ENCODE measurements at places on chromosomes 5 and 9.

DNA sequence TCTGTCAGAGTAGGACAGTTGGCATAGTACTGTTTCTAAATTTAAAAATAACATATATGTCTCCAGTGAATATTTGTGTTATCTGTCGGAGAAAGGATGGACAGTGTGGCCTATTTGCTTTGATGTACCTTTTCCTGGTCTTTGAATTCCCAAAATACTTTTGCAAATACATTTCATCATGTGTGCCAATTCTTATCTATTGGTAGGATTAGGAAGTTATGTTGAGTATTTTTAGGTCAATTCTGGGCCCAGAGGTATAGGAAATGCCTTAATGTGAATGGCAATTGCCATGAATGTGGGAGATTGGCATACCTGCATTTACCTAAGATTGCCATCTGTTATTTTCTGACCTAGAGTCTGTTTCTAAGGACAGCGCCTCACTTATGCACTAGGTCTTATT, 5.8 kb downstream of the FOCAD start:
- no peak for DNase-seq

DNA sequence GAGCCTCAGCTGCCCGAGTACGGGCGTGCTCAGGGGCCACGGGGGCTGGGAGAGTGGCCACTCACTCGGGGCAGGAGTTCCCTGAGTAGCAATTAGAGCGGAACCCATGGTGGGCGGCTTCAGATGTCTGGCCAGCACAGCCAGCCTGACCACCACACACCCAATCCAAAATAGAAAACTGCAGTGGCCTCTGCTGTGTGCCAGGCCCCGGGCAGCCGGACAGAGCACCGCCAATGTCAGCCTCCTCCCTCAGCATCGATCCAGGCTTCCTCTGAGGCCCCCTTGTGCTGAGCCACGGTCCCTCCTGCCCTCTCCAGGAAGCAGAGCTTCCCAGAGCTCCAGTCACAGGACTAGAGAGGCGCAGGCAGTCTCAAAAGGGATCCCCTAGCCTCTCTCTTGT, 2.7 kb downstream of the ADAMTS2 start:
- no peak for DNase-seq

- DNase-seq, result no peak
These were observed 199.8 kb downstream of the PDE4D start for GRCh38 chr5:59693492-59694309.

- DNase-seq, result peak; percentile 32
These were observed 950 bp downstream of the RGMB start for GRCh38 chr5:98774192-98775033.

- no peak for DNase-seq
These were observed 16.1 kb upstream of the ARSI start for GRCh38 chr5:150318613-150319483.

DNA sequence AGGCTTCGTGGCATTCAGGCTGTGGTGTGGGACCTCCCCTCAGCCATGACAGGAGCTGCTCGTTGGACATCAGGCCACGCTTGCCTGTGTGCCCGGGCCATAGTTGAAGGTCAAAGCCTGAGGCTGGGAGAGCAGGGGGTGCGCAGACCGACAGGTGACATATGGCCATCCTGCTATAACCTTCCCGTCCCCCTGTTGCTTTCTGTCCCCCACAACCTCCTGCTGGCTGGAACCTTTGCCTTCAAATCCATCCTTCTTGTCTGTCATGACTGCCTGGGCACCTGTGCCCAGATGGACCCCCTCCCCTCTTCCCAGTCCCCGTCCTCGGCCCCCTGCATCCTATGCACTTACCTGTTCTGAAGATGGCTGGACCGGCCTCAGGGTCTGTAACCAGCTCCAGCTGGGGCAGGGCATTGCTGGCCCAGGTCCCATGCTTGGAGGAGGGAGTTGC, 83.2 kb downstream of the WNK2 start:
- DNase-seq, result no peak

DNA sequence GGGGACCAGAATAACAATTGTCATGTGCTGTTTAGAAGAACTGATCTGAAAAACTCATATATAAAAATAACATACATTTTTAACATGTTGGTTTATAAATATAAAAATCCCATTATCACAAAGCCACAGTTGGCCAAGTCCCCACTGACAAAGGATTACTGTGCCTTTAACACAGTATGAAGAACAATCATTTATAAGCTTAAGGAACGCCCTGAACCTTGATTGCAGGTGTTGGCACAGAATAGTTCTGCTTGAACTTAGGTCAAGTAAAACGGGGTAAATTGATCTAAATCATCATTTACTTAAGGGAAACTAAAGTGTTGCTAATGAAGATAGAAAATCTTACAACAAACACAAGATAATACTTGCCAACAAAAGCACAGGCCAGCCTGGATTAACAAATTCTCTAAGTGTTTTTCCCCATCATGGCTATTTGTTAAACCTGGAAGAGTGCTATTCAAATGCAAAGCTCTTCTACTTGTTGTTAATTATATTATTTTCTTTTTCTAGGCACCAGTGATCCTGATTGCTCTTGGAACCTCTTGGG, 46.1 kb downstream of the ASTN2 start:
- no peak for DNase-seq

GRCh38 chr5:109935833-109936490, 246.2 kb downstream of the MAN2A1 start:
- no peak for DNase-seq

Data from fibroblast of skin of left quadriceps (primary cell).